Stomach (tissue), 19 donors: ENCODE measurements at places on chromosomes 11 and 22. TPM values are rescaled to one million over a fixed set of nuclear protein-coding genes. Genes with fewer than 3 reads are reported as not detected.
A peak's percentile ranks its signal among the peaks of the same experiment; 100 is the strongest.

GRCh38 chr11:19713196-19714021 is 772 bp downstream of the NAV2 start:
- H3K4me3 ChIP-seq: peak overlapping the region; percentile 70
- H3K36me3 ChIP-seq: no peaks in the 10 kb centered on the region
- H3K4me1 ChIP-seq: peaks cover 45% of the 10 kb centered on the region
- DNase-seq: no peak
- peaks cover 29% of the 10 kb centered on the region for H3K27me3 ChIP-seq

DNA sequence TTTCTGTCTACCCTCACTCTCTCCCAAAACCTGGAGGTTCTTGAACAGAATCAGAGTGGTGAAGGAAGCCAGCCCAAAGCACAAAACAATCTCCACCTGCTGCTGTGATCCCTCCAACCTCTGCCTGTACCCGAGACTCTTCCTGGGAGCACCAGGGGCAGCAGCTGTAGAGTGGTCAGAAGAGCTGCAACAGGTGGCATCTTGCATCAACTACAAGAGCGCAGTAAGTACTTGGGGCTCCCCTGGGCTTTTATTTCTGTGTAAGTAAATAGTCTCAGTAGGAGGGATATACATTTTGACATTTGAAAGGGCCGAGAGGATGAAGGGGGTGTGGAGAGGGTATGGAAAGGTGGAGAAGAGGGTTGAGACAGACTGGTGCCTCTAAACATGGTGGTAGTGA is 8.3 kb upstream of the UBQLNL start:
- no peak overlapping the region for H3K4me3 ChIP-seq
- H3K36me3 ChIP-seq: no peaks in the 10 kb centered on the region
- no peak for DNase-seq
- H3K27ac ChIP-seq: no peak overlapping the region

CRYBB2 gene
- not detected for total RNA-seq

- no peak overlapping the region for H3K4me3 ChIP-seq
- no peaks in the 10 kb centered on the region for H3K4me1 ChIP-seq
- no peak for DNase-seq
- H3K27ac ChIP-seq: no peak overlapping the region
- H3K36me3 ChIP-seq: no peaks in the 10 kb centered on the region
These were observed 672.7 kb downstream of the TBC1D22A start for GRCh38 chr22:47435204-47435487.

- no peaks in the 10 kb centered on the region for H3K36me3 ChIP-seq
- no peak overlapping the region for H3K27ac ChIP-seq
These were observed 19.2 kb downstream of the TBX1 start for GRCh38 chr22:19779685-19780268.

- no peaks in the 10 kb centered on the region for H3K27me3 ChIP-seq
- no peaks in the 10 kb centered on the region for H3K4me1 ChIP-seq
- H3K36me3 ChIP-seq: no peaks in the 10 kb centered on the region
- H3K27ac ChIP-seq: no peak overlapping the region
These were observed 6.3 kb upstream of the MCHR1 start for GRCh38 chr22:40673017-40673416.

DNA sequence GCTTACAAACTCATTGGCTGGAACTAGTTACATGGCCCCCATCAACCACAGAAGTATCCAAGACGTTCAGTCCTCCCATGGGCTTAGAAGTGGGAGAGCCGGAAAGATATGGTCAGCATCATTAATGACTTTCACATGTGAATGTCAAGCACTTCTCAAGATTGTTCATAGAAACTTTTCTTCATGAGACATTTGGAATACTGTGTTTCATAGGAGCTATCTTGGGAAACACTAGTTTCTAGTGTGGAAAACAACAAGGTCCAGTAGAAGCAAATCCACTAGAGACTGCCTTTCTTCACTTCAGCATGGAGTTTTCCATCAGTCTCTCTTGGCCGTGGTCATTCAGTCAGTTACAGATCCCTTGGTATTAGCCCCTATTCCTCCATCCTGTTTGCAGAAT is 160.9 kb downstream of the C11orf91 start:
- no peaks in the 10 kb centered on the region for H3K4me1 ChIP-seq
- DNase-seq: no peak
- H3K27me3 ChIP-seq: no peaks in the 10 kb centered on the region
- H3K27ac ChIP-seq: no peak overlapping the region
- no peaks in the 10 kb centered on the region for H3K36me3 ChIP-seq

- no peaks in the 10 kb centered on the region for H3K36me3 ChIP-seq
- H3K27ac ChIP-seq: no peak overlapping the region
- no peak overlapping the region for H3K4me3 ChIP-seq
- no peaks in the 10 kb centered on the region for H3K27me3 ChIP-seq
- no peak for DNase-seq
- H3K4me1 ChIP-seq: no peaks in the 10 kb centered on the region
These were observed 204.5 kb downstream of the RAB38 start for GRCh38 chr11:87970762-87971161.

GRCh38 chr11:38667359-38667758 is 2069.3 kb upstream of the RAG2 start:
- no peak overlapping the region for H3K4me3 ChIP-seq
- H3K4me1 ChIP-seq: no peaks in the 10 kb centered on the region
- H3K27me3 ChIP-seq: no peaks in the 10 kb centered on the region

DNA sequence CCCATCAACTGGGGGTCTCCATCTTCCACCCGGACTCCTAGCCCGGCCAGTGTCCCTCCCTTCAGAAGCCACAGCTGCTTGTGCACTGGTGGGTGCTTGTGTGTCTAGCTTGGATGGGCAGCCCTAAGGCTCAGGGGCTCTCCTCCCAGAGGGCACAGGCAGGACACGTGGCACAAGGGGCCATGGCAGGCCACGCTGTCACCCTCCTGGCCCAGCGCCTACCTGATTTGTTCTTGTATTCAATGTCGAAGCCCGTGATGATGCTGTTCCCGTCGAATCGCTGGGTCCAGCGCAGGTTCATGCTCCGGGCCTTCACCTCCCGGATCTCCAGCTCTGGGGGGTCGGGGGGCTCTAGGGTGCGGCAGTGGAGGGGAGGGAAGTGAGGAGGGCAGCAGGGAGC is 152.6 kb downstream of the CEP164 start:
- no peaks in the 10 kb centered on the region for H3K4me1 ChIP-seq
- H3K27me3 ChIP-seq: peaks cover 12% of the 10 kb centered on the region
- no peak for DNase-seq
- no peak overlapping the region for H3K27ac ChIP-seq

DNA sequence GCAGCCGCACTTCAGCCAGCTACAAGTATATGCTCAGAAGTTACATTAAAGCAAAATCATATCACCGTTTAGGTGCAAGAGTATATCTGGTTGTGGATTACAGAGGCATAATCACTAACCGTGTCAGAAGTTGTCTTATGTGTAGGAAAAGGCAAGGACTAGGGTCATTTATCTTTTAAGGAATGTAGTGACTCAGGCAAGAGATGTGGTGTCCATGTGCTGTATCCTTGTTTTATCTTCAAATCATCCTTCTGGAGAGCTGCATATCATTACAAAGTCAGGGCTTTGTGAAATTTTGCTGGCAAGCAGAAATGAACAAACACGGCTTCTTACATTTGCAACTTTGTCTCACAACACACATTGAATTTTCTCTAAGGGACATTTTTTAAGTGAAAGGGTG is 12.7 kb upstream of the CHORDC1 start:
- H3K4me1 ChIP-seq: peaks cover 10% of the 10 kb centered on the region
- no peak for DNase-seq
- H3K27ac ChIP-seq: no peak overlapping the region
- H3K4me3 ChIP-seq: no peak overlapping the region
- H3K36me3 ChIP-seq: no peaks in the 10 kb centered on the region

AQP11 gene
- not detected for total RNA-seq

GRCh38 chr11:132793831-132794230 is 738.5 kb downstream of the OPCML start:
- no peaks in the 10 kb centered on the region for H3K4me1 ChIP-seq
- H3K27me3 ChIP-seq: peaks cover 8% of the 10 kb centered on the region
- no peak for DNase-seq
- H3K4me3 ChIP-seq: no peak overlapping the region
- no peaks in the 10 kb centered on the region for H3K36me3 ChIP-seq
- no peak overlapping the region for H3K27ac ChIP-seq

WBP2NL gene
- not detected for total RNA-seq

CCDC87 gene
- total RNA-seq: 0.45 TPM

NARS2 gene
- total RNA-seq: 4.7 TPM

GRCh38 chr11:86666193-86666592 is 6.2 kb downstream of the ME3 start:
- no peak overlapping the region for H3K27ac ChIP-seq
- no peaks in the 10 kb centered on the region for H3K27me3 ChIP-seq
- no peak overlapping the region for H3K4me3 ChIP-seq
- DNase-seq: no peak
- H3K36me3 ChIP-seq: no peaks in the 10 kb centered on the region

DNA sequence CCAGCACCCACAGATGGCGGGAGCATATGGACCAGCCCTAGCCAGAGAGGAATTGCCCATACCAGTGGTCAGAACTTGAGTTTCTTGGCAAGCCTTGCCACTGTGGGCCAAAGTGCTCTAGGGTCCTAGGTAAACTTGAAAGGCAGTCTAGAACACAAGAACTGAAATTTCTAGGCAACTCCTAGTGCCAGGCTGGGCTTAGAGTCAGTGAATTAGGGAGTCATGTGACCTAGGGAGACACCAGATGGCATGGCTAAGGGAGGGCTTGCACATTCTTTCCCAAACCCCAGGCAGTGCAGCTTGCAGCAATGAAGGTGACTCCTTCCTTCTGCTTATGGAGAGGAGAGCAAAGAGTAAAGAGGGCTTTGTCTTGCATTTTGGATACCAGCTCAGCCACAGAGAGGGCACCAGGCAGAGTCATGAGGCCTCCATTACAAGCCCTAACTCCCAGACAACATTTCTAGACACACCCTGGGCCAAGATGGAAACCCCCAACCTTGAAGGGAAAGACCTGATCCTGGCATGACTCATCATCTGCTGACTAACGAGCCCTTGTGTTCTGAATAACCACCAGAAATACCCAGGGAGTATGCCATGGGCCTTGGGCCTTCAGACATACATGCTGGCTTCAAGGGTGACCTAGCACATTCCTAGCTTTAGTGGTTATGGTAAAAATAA is 19.2 kb upstream of the OR56A3 start:
- H3K36me3 ChIP-seq: no peaks in the 10 kb centered on the region
- no peak overlapping the region for H3K4me3 ChIP-seq
- no peak overlapping the region for H3K27ac ChIP-seq
- H3K4me1 ChIP-seq: no peaks in the 10 kb centered on the region
- no peaks in the 10 kb centered on the region for H3K27me3 ChIP-seq

DNA sequence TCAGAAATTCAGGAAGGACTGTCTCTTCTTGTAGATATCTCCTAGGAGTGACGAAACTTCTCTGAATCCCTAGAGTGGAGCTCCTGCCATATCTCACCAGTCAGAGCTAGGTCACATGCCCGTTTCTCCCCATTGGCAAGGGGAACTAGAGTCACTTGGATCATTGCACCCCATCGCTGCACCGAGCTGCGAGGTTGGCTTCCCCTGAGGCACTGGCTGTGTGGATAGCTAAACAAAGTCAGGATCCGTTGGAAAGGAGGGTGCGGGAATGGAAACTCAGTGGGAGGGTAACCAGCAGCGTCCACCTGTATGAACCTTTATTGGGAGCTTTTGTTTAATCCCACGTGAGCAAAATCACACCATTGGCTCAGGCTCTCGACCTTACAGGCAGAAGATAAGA is 283.8 kb downstream of the BRD1 start:
- H3K4me1 ChIP-seq: no peaks in the 10 kb centered on the region
- no peak overlapping the region for H3K27ac ChIP-seq
- no peaks in the 10 kb centered on the region for H3K36me3 ChIP-seq
- no peak for DNase-seq

- H3K36me3 ChIP-seq: peaks cover 68% of the 10 kb centered on the region
- H3K4me1 ChIP-seq: peaks cover 23% of the 10 kb centered on the region
- peak; percentile 61 for DNase-seq
- peak overlapping the region; percentile 79 for H3K27ac ChIP-seq
- no peaks in the 10 kb centered on the region for H3K27me3 ChIP-seq
- H3K4me3 ChIP-seq: peak overlapping the region; percentile 70
These were observed 552 bp downstream of the RIN1 start for GRCh38 chr11:66335531-66336233.

CDKN1C gene
- 52.1 TPM for total RNA-seq

C11orf91 gene
- not detected for total RNA-seq

- no peak overlapping the region for H3K27ac ChIP-seq
- no peaks in the 10 kb centered on the region for H3K27me3 ChIP-seq
- H3K4me3 ChIP-seq: no peak overlapping the region
These were observed 235.4 kb upstream of the CCDC179 start for GRCh38 chr11:23095650-23096189.

USP2 gene
- total RNA-seq: 3.5 TPM

DNA sequence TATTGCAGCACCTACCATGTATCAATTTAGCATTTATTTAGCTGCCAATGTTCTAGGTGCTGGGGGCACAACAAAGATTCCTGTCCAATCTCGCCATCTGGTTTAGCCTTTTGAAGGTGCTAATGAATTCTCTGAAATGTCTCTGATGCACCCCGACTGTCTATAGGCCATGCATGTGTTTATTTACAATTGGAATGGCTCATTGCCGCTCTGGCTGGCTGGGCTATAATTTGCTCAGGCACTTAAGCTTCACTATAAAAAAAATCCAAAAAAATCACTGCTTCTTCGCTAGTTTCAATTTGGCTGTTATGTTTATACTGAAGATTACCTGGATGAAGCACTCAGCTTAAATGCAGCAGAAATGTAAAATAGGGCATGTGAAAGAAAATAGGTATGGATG is 115.0 kb upstream of the PAX6 start:
- no peaks in the 10 kb centered on the region for H3K36me3 ChIP-seq
- no peak overlapping the region for H3K27ac ChIP-seq
- no peaks in the 10 kb centered on the region for H3K4me1 ChIP-seq

DNA sequence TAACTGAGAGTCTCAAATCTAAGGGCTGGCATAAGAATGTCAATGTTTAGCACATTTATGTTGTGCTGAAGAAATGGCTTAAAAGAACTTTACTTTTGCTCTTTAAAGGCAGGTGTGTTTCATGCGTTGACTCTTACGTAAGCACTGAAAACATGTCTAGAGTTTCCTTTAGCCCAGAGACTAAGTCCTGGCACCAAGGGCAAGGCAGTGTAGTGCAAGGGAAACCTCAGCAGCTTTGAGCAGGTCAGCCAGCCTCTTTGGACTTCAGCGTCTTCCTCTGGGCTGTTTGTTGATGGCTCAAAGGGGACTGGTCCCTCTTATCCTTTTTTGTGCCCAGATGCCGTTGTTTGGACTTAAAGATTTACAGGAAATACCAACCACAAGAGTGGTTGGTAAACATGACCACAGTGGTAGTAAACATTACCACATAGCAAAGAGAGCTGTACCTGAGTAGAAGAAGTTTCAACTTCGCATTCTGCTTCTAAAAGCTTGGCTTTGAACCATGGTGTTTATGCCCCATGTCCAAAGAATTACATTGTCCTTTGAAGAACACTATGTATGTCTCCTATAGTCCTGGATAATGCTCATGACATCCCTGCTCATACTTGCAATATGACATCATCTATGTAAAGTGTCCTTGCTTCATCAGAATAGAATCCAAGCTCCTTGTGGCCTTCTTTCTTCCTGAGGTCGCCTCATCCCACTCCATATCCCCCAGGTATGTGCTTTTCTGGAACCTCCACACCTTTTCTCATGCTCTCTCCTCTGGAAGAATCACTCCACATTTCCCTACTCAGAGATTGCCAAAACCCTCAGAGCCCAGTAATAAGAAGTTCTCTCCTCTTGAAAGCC is 23.5 kb downstream of the TENM4 start:
- no peak overlapping the region for H3K27ac ChIP-seq
- no peak overlapping the region for H3K4me3 ChIP-seq
- no peaks in the 10 kb centered on the region for H3K27me3 ChIP-seq
- no peaks in the 10 kb centered on the region for H3K36me3 ChIP-seq
- peaks cover 28% of the 10 kb centered on the region for H3K4me1 ChIP-seq

- DNase-seq: no peak
- H3K27me3 ChIP-seq: no peaks in the 10 kb centered on the region
- H3K27ac ChIP-seq: no peak overlapping the region
- H3K36me3 ChIP-seq: no peaks in the 10 kb centered on the region
- no peak overlapping the region for H3K4me3 ChIP-seq
These were observed 4.4 kb upstream of the MEN1 start for GRCh38 chr11:64814712-64815187.
